NCI-H187 (cell line): ENCODE measurements at places on chromosomes 2 and 18.

GRCh38 chr2:16118611-16119590 is 178.6 kb downstream of the MYCN start:
- DNase-seq = no peak

- DNase-seq = no peak
Measured at GRCh38 chr2:144288438-144288837, 231.5 kb downstream of the ZEB2 start.

GRCh38 chr2:128291161-128291843 is 27.4 kb downstream of the HS6ST1 start:
- no peak for DNase-seq

- no peak for DNase-seq
Measured at GRCh38 chr2:164859251-164859818, 17.7 kb upstream of the COBLL1 start.

DNA sequence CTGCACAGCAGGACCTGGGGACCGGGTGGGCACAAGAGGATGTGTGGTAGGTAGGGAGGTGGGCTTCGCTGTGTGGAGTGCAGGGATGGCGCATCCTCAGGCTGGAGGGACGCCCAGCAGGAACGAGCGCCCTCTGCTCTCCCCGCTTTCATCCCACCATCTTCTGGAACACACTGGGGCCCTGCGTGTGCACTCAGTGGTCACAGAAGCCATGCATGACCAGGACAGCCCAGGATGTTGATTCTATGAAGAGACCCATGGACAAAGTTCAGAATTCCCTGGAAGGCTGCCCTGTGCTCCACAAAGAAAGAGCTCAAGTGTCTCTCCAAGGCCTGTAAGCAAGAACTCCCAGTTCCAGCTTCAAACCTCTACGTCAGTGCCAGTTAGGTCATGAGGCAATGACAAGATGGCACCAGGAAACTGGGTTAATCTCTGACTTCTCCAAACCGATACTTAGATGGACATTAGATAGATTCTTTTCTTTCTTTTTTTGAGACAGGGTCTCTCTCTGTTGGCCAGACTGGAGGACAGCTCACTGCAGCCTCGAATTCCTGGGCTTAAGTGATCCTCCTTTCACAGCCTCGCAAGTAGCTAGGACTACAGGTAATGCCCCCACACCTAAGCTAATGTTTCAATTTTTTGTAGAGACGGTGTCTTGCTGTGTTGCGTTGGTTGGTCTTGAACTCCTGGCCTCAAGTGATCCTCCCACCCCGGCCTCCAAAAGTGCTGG is 3.4 kb downstream of the SLC66A2 start:
- no peak for DNase-seq

DNA sequence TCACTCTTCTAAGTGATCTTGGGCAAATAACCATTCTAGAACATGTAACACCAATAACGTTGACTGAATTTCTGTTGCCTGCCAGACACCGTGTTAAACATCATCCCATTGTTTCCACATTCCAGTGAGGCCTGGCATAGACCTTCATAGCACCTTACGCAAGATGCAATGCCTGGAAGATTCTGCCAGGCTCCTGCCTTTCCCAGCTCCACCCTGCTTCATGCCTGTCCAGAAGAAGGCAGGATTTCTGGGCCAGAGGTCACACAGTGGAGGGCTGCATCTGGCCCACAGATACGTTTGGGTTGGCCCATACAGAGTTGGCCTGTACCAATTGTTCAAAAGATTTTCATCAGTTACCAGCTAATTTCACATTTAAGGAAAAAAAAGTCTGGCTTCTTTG is 46.3 kb downstream of the EN1 start:
- DNase-seq = no peak

DNA sequence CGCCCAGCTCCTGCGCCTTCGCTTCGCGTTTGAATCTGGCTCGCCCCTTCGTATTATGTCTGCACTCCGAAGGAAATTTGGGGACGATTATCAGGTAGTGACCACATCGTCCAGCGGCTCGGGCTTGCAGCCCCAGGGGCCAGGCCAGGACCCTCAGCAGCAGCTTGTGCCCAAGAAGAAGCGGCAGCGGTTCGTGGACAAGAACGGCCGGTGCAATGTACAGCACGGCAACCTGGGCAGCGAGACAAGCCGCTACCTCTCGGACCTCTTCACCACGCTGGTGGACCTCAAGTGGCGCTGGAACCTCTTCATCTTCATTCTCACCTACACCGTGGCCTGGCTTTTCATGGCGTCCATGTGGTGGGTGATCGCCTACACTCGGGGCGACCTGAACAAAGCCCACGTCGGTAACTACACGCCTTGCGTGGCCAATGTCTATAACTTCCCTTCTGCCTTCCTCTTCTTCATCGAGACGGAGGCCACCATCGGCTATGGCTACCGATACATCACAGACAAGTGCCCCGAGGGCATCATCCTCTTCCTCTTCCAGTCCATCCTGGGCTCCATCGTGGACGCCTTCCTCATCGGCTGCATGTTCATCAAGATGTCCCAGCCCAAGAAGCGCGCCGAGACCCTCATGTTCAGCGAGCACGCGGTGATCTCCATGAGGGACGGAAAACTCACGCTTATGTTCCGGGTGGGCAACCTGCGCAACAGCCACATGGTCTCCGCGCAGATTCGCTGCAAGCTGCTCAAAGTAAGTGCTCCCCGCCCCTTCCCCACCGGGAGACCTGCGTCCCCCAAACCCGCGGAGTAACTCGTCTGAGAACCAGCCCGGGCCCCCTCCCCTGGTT is 453 bp downstream of the KCNJ3 start:
- no peak for DNase-seq

- DNase-seq = no peak
Measured at GRCh38 chr2:196802401-196802800, 2.9 kb upstream of the GTF3C3 start.

DNA sequence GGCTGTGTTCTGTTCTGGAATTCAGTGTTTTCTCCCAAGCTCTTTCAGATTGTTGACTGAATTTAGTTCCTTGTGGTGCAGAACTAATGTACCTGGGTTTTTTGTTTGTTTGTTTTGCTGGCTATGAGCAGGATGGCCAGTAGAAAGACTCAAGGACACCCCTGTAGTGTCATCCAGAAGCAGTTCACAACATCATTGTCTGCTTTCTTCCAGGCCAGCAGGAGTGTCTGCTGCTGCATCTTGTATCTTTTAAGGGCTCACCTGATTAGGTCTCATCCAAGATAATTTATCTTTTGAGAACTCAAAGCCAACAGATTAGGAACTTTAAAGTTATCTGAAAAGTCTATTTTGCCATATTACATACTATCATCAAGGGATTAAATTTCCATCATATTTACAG is 318.5 kb upstream of the MC4R start:
- DNase-seq = no peak

- DNase-seq = no peak
Measured at GRCh38 chr2:68429311-68429826, 37.7 kb downstream of the FBXO48 start.
